IMR-90 (cell line): ENCODE measurements at places on chromosomes 7 and 10. TPM values are rescaled to one million over a fixed set of nuclear protein-coding genes. Genes with fewer than 3 reads are reported as not detected.

- no peaks in the 10 kb centered on the region for H3K4me1 ChIP-seq
- peaks cover 57% of the 10 kb centered on the region for H3K27me3 ChIP-seq
- no peaks in the 10 kb centered on the region for H3K36me3 ChIP-seq
- no peak overlapping the region for H3K27ac ChIP-seq
- no peak overlapping the region for H3K4me3 ChIP-seq
Measured at GRCh38 chr10:117532003-117532385, 10.6 kb upstream of the EMX2 start.

GRCh38 chr10:12191715-12192114, 4.0 kb downstream of the NUDT5 start:
- H3K4me1 ChIP-seq, result peaks cover 7% of the 10 kb centered on the region; the same call in 1 of the 2 replicates
- no peak for DNase-seq
- no peaks in the 10 kb centered on the region for H3K27me3 ChIP-seq
- no peak overlapping the region; the same call in 1 of the 2 replicates for H3K27ac ChIP-seq
- H3K4me3 ChIP-seq, result no peak overlapping the region

DNA sequence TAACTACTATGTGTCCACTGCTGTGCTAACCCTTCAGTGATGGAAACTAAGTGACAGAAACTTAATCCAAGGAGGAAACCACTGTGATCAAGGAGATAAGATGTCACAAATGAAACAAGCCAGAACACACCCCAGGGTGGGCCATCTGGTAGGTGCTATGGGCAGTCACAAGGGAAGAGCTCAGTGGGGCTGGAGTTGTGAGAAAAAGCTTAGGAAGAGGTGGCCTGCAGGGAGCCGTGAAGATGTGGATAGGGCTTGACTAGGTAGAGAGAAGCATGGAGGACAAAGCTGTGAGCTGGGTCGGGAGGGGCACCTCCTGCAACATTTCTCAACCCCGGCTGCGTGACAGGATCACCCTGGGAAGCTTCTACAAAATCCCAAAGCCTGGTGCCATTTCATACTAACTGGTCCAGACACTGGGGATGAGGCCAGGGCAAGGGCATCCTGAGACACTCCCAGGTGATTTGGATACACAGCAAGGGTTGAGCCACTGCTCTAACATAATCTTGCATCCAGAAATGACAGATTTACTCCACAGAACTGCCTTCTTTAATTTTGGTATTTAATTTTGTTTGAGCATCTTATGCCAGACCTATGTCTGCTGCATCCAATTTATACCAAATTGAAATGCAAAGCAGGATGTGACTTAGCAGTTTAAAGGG, 69.3 kb downstream of the OSBPL3 start:
- H3K27me3 ChIP-seq, result no peaks in the 10 kb centered on the region
- H3K4me3 ChIP-seq, result no peak overlapping the region
- peaks cover 9% of the 10 kb centered on the region for H3K4me1 ChIP-seq
- no peak for DNase-seq
- H3K27ac ChIP-seq, result no peak overlapping the region
- H3K36me3 ChIP-seq, result no peaks in the 10 kb centered on the region

GRCh38 chr10:104641187-104641936, at the start of gene SORCS3:
TSS of gene SORCS3 (plus strand) at chr10:104641290.
- DNase-seq, result no peak
- no peak within 1 kb of the TSS for H3K27ac ChIP-seq
- H3K4me3 ChIP-seq, result no peak within 1 kb of the TSS
- H3K36me3 ChIP-seq, result no peaks in the 10 kb centered on the region
- no peaks in the 10 kb centered on the region for H3K4me1 ChIP-seq

- no peaks in the 10 kb centered on the region for H3K36me3 ChIP-seq
- no peak for DNase-seq
- H3K4me1 ChIP-seq, result peaks cover 5% of the 10 kb centered on the region
- H3K27ac ChIP-seq, result no peak overlapping the region
Measured at GRCh38 chr7:33642312-33642711, 263.0 kb upstream of the BMPER start.

DNA sequence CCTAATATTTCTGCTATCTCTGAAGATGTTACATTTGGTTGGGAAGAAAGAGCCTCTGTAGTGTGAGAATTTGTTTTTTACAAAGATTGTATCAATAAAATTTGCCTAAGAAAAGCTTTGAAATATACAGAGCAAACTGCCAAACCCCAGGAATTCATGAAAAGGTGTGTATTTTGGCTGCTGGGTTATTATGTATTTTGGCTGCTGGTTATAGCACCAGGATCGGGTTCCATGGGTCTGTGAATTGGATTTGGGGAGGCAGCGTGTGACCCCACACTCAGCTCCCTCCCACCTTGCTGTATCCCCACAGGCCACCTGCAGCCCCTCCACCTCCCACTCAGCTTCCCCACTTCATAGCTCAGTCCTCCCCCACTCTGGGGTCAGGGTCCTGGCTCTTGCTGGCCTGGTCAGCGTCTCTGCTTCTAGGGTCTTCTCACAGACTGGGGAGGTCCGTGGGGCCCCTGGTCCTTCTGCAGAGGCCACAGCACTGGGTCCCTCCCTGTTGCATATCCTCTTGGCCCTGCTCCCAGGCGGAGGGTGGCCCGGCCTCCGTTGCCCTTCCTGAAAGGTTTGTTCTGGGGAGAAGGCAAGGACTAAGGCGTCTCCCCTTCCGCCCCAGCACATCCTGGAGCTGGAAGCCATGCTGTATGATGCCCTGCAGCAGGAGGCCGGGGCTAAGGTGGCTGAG, 24.0 kb upstream of the DPYSL4 start:
- no peaks in the 10 kb centered on the region for H3K4me1 ChIP-seq
- DNase-seq, result no peak
- H3K4me3 ChIP-seq, result no peak overlapping the region
- H3K36me3 ChIP-seq, result no peaks in the 10 kb centered on the region
- H3K27me3 ChIP-seq, result no peaks in the 10 kb centered on the region; the same call in 1 of the 2 replicates

- H3K27me3 ChIP-seq, result no peaks in the 10 kb centered on the region
- peaks cover 18% of the 10 kb centered on the region for H3K4me1 ChIP-seq
- H3K36me3 ChIP-seq, result no peaks in the 10 kb centered on the region
- no peak overlapping the region for H3K4me3 ChIP-seq
- H3K27ac ChIP-seq, result peak overlapping the region; percentile 49
Measured at GRCh38 chr10:112375721-112376395, 1.9 kb downstream of the ACSL5 start.

The PDGFA gene
- 3.8 and 4.7 TPM in 2 replicates for total RNA-seq

The GPER1 gene
- total RNA-seq, result 2.0 and 2.2 TPM in 2 replicates

The UCMA gene
- total RNA-seq, result not detected in 2 replicates

The EGFR gene
- 60.4 and 63.9 TPM in 2 replicates for total RNA-seq

The DEPP1 gene
- total RNA-seq, result 11.7 and 13.6 TPM in 2 replicates

The KDM7A gene
- 2.3 and 2.5 TPM in 2 replicates for total RNA-seq

The RBM20 gene
- total RNA-seq, result under 0.01 TPM in 2 replicates

The GIMAP8 gene
- not detected in 2 replicates for total RNA-seq

The IL2RA gene
- not detected in 2 replicates for total RNA-seq

The GPC2 gene
- 1.4 and 1.8 TPM in 2 replicates for total RNA-seq

The SLC18A2 gene
- not detected in 2 replicates for total RNA-seq
